ENCODE measurements at places on chromosomes 5 and 9.

- DNase-seq, result no peak
Observed at GRCh38 chr9:134139081-134139480, 3.2 kb downstream of the WDR5 start.

DNA sequence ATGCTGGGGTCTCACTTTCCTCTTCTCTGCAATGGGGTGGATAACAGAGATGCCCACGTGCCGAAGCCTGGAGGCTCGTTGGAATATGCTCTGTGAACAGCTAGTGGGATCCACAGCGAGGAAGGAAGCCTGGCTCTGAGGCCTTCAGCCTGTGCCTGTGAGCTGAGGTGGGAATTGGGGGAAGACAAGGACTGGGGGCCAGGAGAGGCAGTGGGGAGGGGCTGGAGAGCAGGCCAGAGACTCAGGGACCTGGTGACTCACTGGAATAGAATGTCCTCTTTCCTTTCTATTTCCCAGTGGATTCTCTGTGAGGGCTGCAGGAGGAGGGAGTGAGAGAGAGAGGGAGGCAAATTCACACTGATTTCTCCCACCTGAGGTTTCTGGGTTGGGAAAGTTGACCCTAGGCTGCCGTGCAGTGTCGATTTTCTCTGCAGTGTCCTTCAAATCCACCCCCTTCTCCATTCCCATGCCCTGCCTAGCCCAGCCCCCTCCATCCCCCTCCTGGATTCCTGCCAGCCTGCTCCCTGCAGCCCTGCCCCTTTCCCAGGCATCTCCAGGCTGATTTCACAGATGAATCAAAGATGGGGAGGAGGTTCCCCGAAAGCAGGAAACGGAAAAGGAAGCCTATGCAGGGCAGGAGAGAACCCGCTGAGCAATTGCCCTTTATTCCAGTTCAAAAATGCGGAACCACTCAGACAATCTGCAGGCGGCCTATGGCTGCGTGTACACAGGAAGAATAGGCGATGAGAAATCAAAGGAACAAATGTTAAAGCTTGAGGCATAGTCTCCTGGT, 1.4 kb upstream of the SPAAR start:
- DNase-seq, result no peak

DNA sequence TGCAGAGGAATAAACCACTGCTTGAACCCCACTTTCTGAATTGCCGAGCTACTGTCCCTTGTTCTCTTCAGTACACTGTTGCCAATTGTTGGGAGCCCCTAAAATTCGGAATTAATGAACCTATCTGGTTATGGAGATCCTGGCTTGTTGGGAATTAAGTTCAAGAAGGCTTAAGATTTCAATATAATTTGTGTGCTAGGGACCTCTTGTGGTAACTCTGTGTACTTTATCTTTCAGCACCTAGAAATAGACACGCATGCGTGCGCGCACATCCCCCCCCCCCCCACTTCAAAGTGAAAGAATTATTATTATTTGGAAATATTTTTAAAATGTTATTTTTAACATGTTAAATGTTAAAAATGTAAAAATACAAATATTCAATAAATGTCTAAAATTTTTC, 53.3 kb upstream of the FAM169A start:
- DNase-seq, result no peak

GRCh38 chr5:40430101-40430710, 249.5 kb upstream of the PTGER4 start:
- DNase-seq, result no peak

DNA sequence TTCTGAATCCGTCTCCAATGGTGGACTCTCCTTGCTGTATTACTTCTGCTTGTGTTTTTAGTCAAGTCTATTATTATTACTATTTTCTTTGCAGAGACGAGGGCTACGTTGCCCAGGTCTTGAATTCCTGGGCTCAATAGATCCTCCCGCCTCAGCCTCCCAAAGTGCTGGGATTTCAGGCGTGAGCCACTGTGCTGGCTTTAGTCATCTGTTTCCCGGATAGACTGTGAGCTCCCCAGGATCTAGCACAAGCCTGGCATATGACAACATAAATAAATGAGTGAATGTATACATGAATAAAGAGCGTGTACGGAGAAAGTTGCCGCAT, 439 bp upstream of the DDX46 start:
- no peak for DNase-seq

GRCh38 chr9:2027543-2028160, 12.5 kb downstream of the SMARCA2 start:
- no peak for DNase-seq

DNA sequence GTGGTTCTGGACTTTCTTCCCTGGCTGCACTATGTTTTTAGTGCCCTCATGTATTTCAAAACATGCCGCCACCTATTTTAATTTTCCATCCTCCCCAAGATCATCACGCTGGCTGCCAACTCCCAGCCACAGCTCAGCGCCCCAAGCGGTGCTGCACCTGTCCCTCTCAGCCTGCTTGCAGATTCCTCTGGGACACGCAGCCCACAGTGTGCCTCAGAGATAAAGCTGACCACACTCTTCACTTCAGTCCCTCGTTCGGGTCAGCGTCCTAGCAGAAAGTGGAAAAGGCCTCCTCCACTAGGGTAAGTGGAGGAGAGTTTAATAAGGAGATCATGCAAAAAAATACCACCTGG, 56.2 kb upstream of the CKS2 start:
- DNase-seq, result no peak

Measured in activated CD4-positive, alpha-beta T cell treated with anti-CD3 and anti-CD28 coated beads, Interleukin-2, amount 10 ng/mL, durations not matched to agents 7 days and 5 days (primary cell).